ENCODE measurements at places on chromosomes 5 and 9. TPM values are rescaled to one million over a fixed set of nuclear protein-coding genes. Genes with fewer than 3 reads are reported as not detected.

The RAPGEF1 gene
- 19.8 TPM for total RNA-seq

The TMCO6 gene
- 2.6 TPM for total RNA-seq

The CPLANE1 gene
- 35.5 TPM for total RNA-seq

The OSTF1 gene
- total RNA-seq, result 17.7 TPM

The ADGRD2 gene
- total RNA-seq, result not detected

The FANCG gene
- 14.6 TPM for total RNA-seq

The DRD1 gene
- total RNA-seq, result not detected

The PCDHA2 gene
- total RNA-seq, result under 0.01 TPM

The PTPN3 gene
- total RNA-seq, result 7.8 TPM

The PHF24 gene
- under 0.01 TPM for total RNA-seq

The GFI1B gene
- total RNA-seq, result 1.0 TPM

The CREBRF gene
- 12.0 TPM for total RNA-seq

The FABP6 gene
- not detected for total RNA-seq

The MOCS2 gene
- 17.7 TPM for total RNA-seq

The ADAMTS12 gene
- 19.3 TPM for total RNA-seq

The CDH6 gene
- total RNA-seq, result 5.7 TPM

The MARCHF3 gene
- total RNA-seq, result 18.8 TPM

The DNAJB5 gene
- total RNA-seq, result 14.1 TPM

The LOX gene
- 50.1 TPM for total RNA-seq

The PRDM9 gene
- not detected for total RNA-seq

The TMEM215 gene
- 0.52 TPM for total RNA-seq

The C9 gene
- total RNA-seq, result 1.0 TPM

The CDX1 gene
- not detected for total RNA-seq

The MEIKIN gene
- 0.52 TPM for total RNA-seq

The SURF4 gene
- total RNA-seq, result 166 TPM

Data from skeletal muscle tissue (tissue), 5 donors.